ENCODE measurements at places on chromosomes 3 and 15.

DNA sequence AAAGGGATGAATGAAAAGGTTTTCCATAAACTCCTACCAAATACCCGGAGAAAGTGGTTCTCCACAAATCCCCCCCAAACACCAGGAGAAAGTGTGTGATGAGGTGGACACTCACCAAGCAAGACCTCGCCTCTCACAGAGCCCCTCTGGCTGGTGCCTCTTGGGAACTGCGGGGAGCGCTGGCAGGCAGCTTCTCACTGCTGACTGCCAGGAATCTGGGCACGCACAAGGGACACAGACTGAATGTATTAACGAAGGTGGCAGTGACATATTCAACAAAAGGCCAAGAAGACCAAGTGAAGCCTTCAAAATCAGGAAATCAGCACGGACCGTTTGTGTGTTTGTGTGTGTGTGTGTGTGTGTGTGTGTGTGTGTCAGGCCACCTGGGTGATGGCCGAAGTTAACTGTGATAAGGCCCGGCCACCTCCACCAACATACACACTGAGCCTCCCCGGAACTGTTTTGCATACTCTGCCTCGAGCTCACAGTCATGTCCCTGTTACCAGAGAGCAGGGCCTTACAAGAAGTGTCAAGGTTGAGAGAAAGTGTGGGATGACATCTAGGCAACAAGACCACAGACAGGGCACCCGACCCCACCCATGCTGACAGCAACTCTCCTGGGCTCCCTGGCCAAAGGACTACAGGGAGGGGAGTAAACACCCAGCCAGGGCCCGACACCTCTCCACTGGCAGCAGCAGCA lies 18.0 kb downstream of the ATP10A start:
- no peak for DNase-seq

DNA sequence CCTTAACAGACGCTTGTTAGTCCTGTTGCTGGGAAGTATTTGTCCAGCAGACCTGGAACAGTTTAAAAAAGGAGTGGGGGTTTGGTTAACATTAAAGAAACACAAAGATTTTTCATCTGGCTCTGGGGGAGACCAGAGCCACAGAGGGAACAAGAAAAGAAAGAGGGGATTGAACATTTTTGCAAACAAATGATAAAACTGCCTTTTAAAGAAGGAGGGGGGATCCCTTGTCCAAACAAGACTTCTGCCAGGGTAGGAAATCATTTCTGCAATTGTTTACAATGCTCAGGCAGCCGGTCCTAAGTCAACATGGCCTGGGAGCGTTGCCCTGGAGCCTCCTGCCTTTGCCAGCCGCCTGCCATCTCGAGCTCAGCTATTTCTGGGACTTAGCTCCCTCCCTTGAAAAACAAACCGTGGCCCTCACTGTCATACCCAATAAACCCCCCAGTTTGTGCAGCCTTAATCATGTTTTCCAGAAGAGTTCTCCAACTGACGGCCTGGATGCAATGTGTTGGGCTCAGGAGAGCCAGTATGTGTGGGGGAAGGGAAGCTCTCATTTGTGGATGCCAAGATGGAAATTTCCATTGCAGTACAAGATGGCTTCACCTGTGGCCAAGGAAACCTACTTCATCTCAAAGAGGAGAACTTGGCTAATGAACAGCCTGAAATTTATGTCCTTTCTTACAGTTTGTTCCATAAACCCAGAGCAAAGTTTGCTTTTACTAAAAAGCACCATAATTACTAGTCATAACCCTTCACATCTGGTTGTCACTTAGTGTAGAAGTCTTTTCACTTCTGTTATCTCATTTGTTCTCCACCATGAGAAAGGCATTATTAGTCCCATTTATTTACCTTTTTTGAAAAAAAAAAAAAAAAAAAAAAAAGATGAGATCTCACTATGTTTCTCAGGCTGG lies 75.9 kb upstream of the RNU6-1 start:
- no peak for DNase-seq

- DNase-seq: no peak
Observed at GRCh38 chr15:90860942-90861675, 7.3 kb upstream of the FURIN start.

GRCh38 chr3:196789885-196790359 lies 50.3 kb downstream of the PAK2 start:
- no peak for DNase-seq

GRCh38 chr3:53730576-53730975 lies 115.6 kb downstream of the CHDH start:
- no peak for DNase-seq

DNA sequence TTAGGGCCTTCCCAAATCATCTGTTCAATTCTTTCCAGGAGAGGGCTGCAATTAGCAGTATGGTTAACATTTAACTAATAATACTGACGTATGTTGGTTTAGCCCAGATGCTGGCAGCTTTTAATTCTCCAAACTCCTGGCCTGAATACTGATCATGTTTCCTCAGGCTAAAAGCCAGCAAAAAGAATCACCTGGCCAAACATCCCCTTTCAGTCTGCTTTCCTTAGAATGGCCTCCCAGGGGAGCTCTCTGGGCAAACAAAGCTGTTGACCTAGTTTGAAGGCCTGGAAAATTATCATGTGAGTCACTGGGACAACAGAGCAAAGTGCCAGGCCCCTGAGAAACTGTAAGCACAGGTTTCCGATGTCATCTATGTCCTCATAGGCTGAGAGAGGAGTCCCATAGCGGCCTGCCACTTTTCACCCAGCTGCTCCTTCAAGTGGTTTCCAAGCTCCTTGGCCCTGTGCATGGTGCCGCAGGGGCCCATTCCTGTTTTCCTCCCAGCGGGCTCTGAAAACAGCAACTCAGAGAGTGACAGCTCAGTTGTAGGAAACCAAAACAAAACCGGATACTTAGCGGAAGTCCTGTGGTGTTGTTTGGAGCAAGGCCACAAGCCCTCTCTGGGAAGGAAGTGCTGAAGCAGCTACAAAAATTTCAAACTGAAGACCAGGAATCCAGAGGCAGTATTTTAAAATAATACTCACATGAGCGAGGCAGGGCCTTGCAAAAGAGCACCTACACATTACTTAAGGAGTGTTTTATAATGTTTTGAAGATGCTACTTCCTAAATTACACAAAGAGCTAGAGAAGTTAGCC lies 36.5 kb upstream of the RAB11A start:
- DNase-seq: peak; percentile 21

GRCh38 chr3:9420850-9421549 lies 23.6 kb downstream of the SETD5 start:
- DNase-seq: no peak

- no peak for DNase-seq
Observed at GRCh38 chr15:91125162-91125561, 25.1 kb downstream of the SV2B start.

- no peak for DNase-seq
Observed at GRCh38 chr3:42827023-42827422, 17.8 kb downstream of the ACKR2 start.

DNA sequence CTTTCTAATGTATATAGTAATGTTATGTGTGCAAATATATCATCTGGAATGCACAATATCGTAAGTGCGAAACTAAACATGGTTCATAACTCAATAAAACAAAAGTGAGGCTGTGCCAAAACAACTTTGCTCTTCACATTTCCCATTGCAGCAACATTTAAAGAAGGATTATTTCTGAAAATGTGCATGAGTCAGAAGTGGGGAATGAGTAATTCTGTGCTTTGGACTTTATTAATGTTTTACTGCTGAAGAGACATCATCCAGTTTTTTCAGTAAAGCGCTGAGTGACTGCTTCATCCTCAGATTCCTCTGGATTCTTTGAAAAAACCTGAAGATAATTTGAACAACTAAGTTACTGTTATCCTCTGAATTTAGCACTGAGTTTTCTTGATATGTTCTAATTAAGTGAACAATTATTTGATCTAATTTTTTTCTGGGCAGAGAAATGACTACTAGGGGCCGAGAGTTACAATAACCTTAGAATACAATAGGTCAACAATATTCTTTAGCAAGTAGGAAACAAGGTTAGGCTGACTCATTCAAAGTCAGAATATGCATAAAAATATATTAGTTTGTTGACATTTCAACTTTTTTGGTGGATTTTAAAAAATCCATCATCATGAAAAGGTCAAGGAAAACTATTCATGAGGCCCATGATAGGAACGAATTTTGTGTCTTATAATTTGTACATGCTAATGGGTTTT lies 20.0 kb upstream of the PLCL2 start:
- no peak for DNase-seq

DNA sequence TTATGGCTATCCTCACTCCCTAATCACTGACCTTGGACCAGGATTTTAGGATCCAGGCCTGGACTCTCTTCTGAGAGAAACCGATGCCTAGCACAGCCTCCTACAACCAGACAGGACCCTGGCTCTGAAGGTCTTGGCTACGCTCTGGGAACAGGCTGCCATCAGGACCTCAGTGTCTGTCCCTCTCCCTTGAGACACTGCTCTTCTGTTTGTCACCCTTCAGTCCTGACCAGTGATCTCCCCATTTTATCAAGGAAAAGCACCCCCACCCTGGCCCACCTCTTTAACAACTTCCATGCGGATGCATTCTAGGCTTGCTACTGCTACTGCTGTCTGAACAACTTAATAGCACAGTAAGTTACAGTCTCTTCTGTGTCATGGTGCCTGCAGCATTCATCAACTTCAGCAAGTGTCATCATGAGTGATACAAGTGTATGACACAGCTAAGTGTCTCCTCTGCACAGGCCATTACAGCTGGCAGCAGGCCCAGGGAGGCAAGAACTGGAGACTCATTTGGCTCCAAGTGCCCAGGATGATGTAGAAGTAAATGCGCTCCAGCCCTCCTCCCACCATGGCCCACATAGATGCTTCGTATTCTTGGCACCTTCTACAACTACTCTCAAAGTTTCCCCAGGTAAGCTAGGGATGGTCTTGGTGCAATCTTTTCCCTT lies 302.4 kb downstream of the EPHB1 start:
- no peak for DNase-seq

GRCh38 chr3:80580146-80580545 lies 812.3 kb upstream of the ROBO1 start:
- no peak for DNase-seq

GRCh38 chr15:65962187-65962586 lies 92.9 kb downstream of the RAB11A start:
- DNase-seq: no peak

- peak; percentile 20 for DNase-seq
Observed at GRCh38 chr15:63473999-63474809, 30.2 kb upstream of the USP3 start.

DNA sequence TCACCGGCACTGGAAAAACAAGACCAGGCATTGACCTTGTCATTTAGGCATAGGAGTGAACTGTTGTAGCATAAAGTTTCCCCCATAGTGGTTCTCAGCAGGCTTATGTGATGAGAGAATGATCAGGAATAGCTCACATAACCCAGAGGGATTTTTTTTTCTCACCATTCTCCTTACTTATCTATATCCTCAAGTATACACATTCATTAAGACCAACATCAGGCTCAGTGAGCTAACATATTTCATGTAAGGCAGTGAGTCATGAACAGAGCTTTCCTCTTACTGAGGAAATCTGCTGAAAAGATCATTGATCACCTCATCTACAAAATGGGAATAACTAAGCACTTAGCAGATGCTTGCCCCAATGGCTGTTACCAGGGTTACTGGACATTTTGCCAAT lies 396.6 kb upstream of the TMCO5A start:
- DNase-seq: no peak

DNA sequence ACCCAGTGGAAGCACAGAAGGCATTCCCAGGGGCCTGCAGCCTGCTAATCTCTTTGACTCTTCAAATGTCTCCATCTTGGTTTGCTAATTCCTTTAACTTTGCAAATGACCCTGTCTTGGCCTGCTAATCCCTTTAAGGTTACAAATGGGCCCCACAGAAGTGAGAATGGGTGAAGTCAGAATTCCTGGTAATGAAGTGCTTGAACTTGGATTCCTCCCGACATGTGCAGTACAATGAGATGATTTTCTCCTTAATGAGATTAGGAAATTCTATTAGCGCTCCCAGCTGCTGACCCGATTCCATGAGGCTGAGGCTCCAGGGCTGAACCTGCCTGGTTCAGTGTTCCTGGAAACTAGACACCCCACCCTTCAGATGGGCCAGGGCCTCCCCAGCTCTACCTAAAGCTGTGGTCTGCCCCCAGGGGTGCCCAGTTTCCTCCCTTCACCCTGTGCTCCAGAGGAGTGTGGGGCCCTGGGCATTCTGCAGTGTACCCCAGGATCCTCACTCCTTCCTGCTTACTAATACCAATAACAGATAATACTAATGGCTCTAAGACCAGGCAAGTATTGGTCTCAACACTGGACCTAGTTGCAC lies 47.4 kb downstream of the SCN5A start:
- DNase-seq: no peak

GRCh38 chr3:24154781-24155180 lies 209.7 kb downstream of the NR1D2 start:
- no peak for DNase-seq

- DNase-seq: no peak
Observed at GRCh38 chr3:168470380-168470779, 374.7 kb upstream of the GOLIM4 start.

DNA sequence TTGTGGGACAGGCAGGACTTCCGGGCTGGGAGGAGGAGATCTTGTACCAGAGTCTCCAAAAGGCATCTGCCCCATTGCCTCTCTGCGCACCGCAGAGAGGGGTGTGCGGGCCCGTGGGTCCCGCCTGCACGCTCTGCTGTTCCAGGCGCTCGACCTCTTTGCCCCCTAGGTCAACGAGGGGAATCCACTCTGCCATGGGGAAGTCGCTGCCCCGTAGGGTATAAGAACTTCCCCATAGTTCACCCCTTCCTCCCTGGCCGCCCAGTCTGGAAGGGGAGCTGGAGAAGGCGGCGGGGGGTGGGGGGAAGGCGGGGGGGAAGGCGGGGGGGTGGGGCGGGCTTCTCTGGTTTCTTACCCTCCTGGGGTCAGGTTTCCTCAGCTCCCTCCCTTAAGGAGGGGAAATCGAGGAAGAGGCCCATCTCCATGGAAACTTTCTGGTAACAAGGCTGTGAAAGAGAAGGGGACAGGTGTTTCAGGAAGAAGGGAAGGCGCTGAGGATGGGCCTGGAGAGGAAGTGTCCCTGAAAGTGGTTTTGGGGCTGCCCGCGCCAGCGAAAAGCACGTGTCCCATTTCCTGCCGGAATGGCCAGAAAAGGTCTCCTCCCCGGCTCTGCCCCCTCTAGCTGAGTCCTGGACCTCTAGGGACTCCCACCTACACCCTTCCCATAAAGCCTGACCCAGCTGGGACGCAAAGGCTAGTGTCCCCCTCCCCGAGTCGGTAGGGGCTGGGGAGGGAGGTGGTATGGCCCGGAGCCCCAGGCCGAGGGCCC lies 27.5 kb downstream of the NR1I2 start:
- DNase-seq: no peak

GRCh38 chr3:9149566-9149965 lies 99.9 kb downstream of the SRGAP3 start:
- DNase-seq: no peak

GRCh38 chr15:23694592-23694991 lies 7.5 kb upstream of the NDN start:
- DNase-seq: no peak

- no peak for DNase-seq
Observed at GRCh38 chr3:15505479-15506165, 15.9 kb downstream of the COLQ start.

GRCh38 chr3:55567615-55568014 lies 80.5 kb upstream of the WNT5A start:
- DNase-seq: no peak

DNA sequence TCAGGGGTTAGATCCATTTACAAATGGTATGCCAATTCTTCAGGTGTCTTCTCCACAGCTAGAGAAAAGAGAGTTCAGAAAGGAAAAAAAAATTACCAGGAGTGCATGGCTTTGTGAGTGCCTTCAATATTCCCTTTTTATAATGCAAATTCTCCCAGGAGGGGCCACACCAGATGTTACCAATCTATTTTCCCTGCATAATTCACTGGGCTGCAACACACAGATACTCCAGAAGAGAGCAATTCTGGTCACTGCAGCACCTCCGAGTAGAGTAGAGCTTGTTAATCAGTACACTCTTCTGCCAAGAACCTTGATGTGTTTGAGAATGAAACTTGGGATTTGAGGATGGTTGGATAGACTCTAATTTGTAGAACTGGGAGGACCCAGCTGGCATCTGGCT lies 80.7 kb upstream of the SPRED1 start:
- DNase-seq: no peak

Data from stimulated activated CD8-positive, alpha-beta memory T cell treated with anti-CD3 and anti-CD28 coated beads, Interleukin-2, amount 100 ng/mL, for 1 hour (primary cell).